ENCODE measurements at places on chromosomes 5 and 9.

DNA sequence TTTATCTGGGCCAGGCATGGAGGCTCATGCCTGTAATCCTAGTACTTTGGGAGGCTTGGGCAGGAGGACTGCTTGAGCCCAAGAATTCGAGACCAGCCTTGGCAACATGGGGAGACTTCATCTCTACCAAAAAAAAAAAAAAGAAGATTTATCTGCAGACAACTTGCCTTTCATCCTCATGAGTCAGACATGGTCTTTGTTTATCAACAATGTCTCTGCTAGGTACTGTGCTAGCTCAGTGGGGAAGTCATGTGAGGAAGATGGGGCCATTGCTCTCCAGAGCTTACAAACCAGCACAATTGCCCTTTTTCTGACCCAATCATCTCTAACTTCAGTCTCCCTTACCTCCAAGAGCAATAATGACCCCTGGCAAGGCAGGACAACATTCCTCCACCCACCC lies 1.6 kb downstream of the URM1 start:
- no peaks in the 10 kb centered on the region for H3K27me3 ChIP-seq
- H3K27ac ChIP-seq: no peak overlapping the region
- peaks cover 10% of the 10 kb centered on the region for H3K36me3 ChIP-seq

GRCh38 chr5:10662661-10663488 lies 98.2 kb downstream of the DAP start:
- no peak for DNase-seq
- H3K36me3 ChIP-seq: no peaks in the 10 kb centered on the region
- H3K27me3 ChIP-seq: no peaks in the 10 kb centered on the region
- H3K4me1 ChIP-seq: no peaks in the 10 kb centered on the region
- no peak overlapping the region for H3K4me3 ChIP-seq
- no peak overlapping the region for H3K27ac ChIP-seq

GRCh38 chr9:126146254-126147145 lies 180.1 kb upstream of the MVB12B start:
- DNase-seq: peak; percentile 40
- H3K27ac ChIP-seq: no peak overlapping the region
- H3K4me1 ChIP-seq: no peaks in the 10 kb centered on the region
- H3K27me3 ChIP-seq: no peaks in the 10 kb centered on the region
- H3K4me3 ChIP-seq: no peak overlapping the region

DNA sequence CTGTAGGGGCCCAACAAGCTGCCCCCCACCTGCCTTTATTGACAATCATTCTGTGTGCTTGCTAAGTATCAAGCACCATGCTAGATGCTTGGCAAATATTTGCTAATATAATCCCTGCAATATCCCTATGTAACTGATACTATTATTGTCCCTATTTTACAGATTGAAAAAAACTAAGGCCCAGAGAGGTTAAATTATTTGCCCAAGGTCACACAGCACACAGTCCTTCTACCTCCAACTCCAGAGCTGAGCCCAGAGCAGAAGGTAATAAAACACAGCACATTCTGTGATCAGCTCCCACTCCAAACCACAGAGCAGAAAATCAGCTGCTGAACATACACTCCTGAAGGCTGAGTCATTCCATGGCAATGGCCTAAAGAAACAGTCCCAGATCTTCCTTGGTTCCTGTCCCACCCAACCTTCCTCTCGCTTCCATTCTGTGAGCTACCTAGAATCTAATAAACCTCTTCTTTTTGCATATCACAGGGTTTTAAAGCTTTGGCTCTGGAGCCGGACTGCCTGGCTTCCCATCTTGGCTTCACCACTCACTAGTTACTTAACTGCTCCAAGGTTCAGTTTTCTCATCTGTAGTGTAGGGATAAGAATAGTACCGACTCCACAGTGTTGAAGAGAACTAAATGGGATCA lies 66.7 kb upstream of the ADRA1B start:
- H3K27me3 ChIP-seq: no peaks in the 10 kb centered on the region
- no peaks in the 10 kb centered on the region for H3K36me3 ChIP-seq
- no peak overlapping the region for H3K4me3 ChIP-seq
- H3K27ac ChIP-seq: no peak overlapping the region

GRCh38 chr5:14687023-14687665 lies 22.6 kb downstream of the OTULIN start:
- H3K4me1 ChIP-seq: no peaks in the 10 kb centered on the region
- no peak overlapping the region for H3K27ac ChIP-seq
- no peaks in the 10 kb centered on the region for H3K27me3 ChIP-seq
- no peak for DNase-seq

GRCh38 chr5:61440596-61440995 lies 108.5 kb downstream of the ZSWIM6 start:
- no peaks in the 10 kb centered on the region for H3K4me1 ChIP-seq
- H3K4me3 ChIP-seq: no peak overlapping the region
- no peaks in the 10 kb centered on the region for H3K27me3 ChIP-seq
- H3K27ac ChIP-seq: no peak overlapping the region
- no peaks in the 10 kb centered on the region for H3K36me3 ChIP-seq
- DNase-seq: no peak

GRCh38 chr9:128470560-128470959 lies 14.8 kb downstream of the ODF2 start:
- no peaks in the 10 kb centered on the region for H3K27me3 ChIP-seq
- H3K4me3 ChIP-seq: no peak overlapping the region

DNA sequence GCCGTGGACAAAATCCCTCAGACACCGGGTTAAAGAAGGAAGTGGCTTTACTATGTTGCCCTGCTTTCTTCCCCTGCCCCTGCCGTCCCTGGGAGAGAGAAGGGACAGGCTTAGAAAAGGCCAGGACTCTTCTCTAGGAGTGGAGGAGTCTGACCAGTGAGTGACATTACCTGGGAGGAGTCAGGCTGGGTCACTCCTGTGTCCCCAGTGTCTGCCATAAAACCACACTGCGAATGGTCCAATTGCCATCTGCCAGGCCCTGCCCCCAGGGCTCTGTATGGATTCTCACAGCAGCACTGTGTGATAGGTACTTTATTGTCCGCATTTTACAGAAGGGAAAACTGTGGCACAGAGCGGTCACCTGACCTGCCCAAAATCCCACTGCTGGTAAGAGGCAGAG lies 31.3 kb upstream of the FUBP3 start:
- H3K27me3 ChIP-seq: no peaks in the 10 kb centered on the region
- H3K4me1 ChIP-seq: no peaks in the 10 kb centered on the region
- no peak overlapping the region for H3K4me3 ChIP-seq
- no peak overlapping the region for H3K27ac ChIP-seq
- no peaks in the 10 kb centered on the region for H3K36me3 ChIP-seq
- no peak for DNase-seq

DNA sequence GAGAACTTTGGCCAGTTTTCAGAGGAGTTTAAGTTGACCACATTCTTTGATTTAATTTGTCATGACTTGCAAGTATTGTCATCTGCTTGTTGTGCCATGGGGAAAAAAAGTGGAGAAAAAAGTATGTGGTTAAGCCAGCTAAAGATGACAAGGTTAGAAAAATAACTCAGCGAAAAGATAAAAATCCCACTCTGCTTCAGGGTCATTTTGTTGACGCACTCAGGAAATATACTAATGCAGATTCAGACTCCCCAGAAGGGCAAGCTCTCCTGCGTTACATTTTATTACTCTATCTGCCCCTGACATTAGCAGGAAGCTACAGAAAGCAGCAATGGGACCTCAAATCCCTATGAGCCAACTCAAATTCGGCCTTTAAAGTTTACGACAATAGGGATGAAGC lies 27.6 kb upstream of the TESK1 start:
- no peaks in the 10 kb centered on the region for H3K4me1 ChIP-seq
- no peak overlapping the region for H3K4me3 ChIP-seq
- DNase-seq: no peak
- no peaks in the 10 kb centered on the region for H3K36me3 ChIP-seq

DNA sequence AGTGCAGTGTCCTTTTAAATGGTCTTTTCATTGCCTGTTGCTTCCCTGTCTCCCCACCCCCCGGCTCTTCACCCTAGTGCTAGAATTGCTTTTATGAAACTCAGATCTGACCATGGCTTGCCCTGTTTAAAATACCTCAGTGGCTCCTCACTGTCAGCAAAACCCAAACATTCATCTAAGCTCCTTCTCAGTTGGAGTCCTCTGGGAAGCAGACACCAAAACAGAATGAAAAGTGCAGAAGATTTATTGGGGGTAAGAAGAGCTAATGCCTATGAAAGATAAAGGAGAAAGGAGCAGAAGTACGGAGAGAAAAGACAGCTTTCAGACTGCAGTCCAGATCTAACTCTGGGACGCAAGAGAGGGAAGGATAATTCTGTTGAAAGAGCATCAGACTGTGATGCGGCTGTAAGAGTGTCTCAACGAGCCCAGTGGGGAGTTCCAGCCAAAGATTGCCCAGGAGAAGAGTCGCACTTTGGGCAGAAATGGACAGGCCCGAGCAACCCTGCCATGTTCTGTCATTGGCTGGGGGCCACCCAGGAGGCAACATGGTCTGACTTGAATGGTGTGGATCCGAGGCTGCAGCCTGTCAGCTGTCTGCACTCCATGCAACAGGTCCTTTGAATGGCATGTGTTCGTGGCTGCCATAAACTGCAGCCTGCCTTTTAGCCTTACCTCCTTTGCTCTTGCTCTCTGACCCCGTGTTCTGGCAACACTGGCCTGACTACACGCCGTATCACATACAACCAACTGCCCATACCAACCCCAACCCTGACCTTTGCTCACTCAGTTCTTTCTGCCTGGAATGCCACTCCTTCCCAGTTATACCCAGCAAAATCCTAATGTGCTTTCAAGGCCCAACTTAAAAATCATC lies 55.9 kb downstream of the IRF1 start:
- H3K36me3 ChIP-seq: no peaks in the 10 kb centered on the region
- no peak overlapping the region for H3K4me3 ChIP-seq
- no peak for DNase-seq
- H3K27me3 ChIP-seq: no peaks in the 10 kb centered on the region

DNA sequence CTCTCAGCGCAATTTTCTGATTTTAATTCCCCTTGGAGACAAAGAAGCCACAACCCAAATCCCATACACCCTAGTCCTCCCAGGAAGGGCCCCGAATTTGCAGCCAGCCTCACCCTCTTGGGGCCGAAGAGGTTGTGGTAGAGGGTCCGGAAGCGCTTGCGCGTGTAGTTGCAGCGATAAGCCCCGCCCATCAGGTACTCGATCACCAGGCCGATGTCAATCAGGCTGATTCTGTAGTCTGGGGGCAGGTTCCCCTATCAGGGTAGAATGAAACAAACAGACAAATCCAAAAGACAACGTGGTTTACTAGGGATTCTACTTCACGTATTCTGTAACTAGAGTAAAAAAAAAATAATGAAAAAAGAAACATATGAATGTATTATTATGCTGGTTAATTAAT lies 210.6 kb upstream of the KLF9 start:
- H3K4me3 ChIP-seq: no peak overlapping the region
- no peak overlapping the region for H3K27ac ChIP-seq
- no peaks in the 10 kb centered on the region for H3K27me3 ChIP-seq

GRCh38 chr5:53183880-53184279 lies 74.3 kb upstream of the MOCS2 start:
- no peaks in the 10 kb centered on the region for H3K36me3 ChIP-seq
- no peaks in the 10 kb centered on the region for H3K27me3 ChIP-seq
- H3K27ac ChIP-seq: no peak overlapping the region
- no peaks in the 10 kb centered on the region for H3K4me1 ChIP-seq
- no peak overlapping the region for H3K4me3 ChIP-seq
- DNase-seq: no peak

GRCh38 chr5:53479590-53480415 lies 626 bp upstream of the FST start:
- no peaks in the 10 kb centered on the region for H3K36me3 ChIP-seq
- peaks cover 39% of the 10 kb centered on the region for H3K27me3 ChIP-seq
- H3K27ac ChIP-seq: peak overlapping the region; percentile 52
- peak overlapping the region; percentile 49 for H3K4me3 ChIP-seq
- H3K4me1 ChIP-seq: peaks cover 7% of the 10 kb centered on the region
- peak; percentile 74 for DNase-seq

DNA sequence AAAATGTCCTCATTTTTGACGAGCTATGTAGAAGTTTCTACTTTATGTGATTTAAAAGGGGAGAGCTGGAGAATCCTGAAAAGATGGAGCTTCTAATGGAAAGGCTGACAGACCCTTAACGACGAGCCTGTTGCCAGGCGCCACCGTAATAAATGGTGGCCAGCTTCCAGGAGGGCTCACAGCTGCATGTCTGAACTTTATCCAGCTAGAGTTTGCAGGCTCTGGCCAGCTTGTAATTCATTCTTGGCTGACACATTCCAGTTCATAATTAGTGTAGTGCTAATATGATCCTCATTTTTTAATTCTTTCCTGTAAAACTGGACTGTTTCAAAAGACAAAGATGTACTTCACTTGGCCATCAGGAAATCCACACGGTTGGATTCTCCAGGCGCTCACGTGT lies 246.7 kb downstream of the GAS1 start:
- H3K4me1 ChIP-seq: peaks cover 31% of the 10 kb centered on the region
- H3K36me3 ChIP-seq: no peaks in the 10 kb centered on the region
- peak; percentile 97 for DNase-seq

GRCh38 chr5:137118629-137119028 lies 380.5 kb downstream of the SPOCK1 start:
- H3K27ac ChIP-seq: no peak overlapping the region
- no peaks in the 10 kb centered on the region for H3K4me1 ChIP-seq
- no peak for DNase-seq
- no peak overlapping the region for H3K4me3 ChIP-seq
- H3K36me3 ChIP-seq: no peaks in the 10 kb centered on the region
- peaks cover 14% of the 10 kb centered on the region for H3K27me3 ChIP-seq

GRCh38 chr5:147179562-147180147 lies 55.2 kb upstream of the STK32A start:
- H3K4me1 ChIP-seq: no peaks in the 10 kb centered on the region
- no peak overlapping the region for H3K27ac ChIP-seq
- no peak overlapping the region for H3K4me3 ChIP-seq
- H3K27me3 ChIP-seq: no peaks in the 10 kb centered on the region
- no peak for DNase-seq
- no peaks in the 10 kb centered on the region for H3K36me3 ChIP-seq

- H3K4me1 ChIP-seq: no peaks in the 10 kb centered on the region
- no peak overlapping the region for H3K4me3 ChIP-seq
- H3K27me3 ChIP-seq: no peaks in the 10 kb centered on the region
Observed at GRCh38 chr5:153498516-153498915, 8.0 kb downstream of the GRIA1 start.

DNA sequence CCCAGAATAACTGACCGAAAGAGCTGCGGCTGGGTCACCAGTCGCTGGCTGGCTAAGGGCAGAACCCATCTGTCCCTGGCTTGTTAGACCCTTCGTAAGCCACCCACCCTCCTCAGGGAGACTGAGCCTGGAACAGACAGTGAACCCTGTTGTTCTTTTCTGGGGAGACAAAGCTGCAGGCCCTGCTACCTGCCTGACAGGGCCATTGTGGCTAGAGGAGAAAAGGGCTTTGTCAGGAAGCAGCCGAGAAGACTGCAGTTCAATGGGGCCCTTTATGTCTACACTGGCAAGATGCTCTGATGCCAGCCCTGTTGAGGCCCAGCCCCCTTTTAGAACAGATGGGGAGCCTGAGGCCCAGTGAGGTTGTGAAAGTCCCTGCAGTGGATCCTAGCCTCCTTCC lies 3.7 kb upstream of the NIPAL4 start:
- DNase-seq: no peak
- H3K27ac ChIP-seq: no peak overlapping the region
- H3K4me1 ChIP-seq: peaks cover 3% of the 10 kb centered on the region
- no peaks in the 10 kb centered on the region for H3K36me3 ChIP-seq
- H3K4me3 ChIP-seq: no peak overlapping the region
